ENCODE measurements at places on chromosomes 6 and 20.

GRCh38 chr6:84804720-84805119 lies 40.3 kb upstream of the TBX18 start:
- DNase-seq = peak; percentile 39

DNA sequence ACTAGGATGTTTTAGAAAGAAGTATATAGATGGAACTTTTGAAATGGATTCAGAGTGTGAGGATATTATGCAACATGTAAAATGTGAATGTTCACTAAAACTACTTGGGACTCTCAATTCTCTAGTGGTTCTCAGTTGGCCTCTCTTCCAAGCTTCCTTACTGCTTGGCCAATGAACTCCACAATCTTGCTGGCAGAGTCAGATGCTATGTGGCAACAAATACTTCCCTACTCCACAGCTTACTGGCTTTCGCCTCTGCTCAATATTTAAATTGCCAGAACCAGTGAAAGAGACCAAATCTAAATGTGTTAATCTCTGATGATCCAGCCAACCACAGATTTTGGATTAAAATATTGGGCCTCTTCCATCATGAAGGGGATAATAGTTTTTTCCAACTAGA lies 138.4 kb downstream of the HTR1B start:
- DNase-seq = no peak

- no peak for DNase-seq
Observed at GRCh38 chr20:30286157-30286556, 971.3 kb upstream of the DEFB115 start.

GRCh38 chr6:110352563-110353262 lies 5.4 kb downstream of the METTL24 start:
- no peak for DNase-seq

- no peak for DNase-seq
Observed at GRCh38 chr6:5463690-5464089, 202.4 kb downstream of the FARS2 start.

DNA sequence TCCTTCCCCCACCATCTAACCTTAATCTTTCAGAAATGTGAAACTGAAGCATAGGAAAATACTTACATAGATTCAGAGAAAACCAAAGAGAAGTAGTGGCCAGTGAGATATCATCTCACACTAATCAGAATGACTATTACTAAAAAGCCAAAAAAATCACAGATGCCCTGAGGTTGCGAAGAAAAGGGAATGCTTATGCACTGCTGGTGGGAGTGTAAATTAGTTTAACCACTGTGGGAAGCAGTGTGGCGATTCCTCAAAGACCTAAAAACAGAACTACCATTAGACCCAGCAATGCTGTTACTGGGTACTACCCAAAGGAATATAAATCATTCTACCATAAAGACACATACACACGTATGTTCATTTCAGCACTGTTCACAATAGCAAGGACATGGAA lies 9.2 kb upstream of the PREX1 start:
- DNase-seq = no peak

DNA sequence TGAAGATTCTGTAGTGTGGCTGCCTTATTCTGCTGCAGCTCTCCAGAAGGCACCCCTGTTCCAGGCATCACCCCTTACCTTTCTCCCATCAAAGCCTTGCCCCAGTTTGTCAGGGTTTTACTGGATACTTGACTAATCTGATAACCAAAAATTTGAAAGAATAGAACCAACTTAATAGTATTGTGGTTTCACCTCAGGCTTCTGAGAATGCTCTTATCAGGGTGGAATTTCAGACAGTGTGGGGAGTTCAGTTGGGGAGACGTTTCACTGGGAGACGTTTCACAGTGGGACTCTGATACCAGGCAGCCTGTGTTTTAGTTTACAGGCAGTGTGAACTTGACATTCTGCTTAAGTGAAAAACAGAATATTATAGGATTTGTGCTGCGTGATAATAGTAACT lies 50.5 kb downstream of the SCAND1 start:
- no peak for DNase-seq

DNA sequence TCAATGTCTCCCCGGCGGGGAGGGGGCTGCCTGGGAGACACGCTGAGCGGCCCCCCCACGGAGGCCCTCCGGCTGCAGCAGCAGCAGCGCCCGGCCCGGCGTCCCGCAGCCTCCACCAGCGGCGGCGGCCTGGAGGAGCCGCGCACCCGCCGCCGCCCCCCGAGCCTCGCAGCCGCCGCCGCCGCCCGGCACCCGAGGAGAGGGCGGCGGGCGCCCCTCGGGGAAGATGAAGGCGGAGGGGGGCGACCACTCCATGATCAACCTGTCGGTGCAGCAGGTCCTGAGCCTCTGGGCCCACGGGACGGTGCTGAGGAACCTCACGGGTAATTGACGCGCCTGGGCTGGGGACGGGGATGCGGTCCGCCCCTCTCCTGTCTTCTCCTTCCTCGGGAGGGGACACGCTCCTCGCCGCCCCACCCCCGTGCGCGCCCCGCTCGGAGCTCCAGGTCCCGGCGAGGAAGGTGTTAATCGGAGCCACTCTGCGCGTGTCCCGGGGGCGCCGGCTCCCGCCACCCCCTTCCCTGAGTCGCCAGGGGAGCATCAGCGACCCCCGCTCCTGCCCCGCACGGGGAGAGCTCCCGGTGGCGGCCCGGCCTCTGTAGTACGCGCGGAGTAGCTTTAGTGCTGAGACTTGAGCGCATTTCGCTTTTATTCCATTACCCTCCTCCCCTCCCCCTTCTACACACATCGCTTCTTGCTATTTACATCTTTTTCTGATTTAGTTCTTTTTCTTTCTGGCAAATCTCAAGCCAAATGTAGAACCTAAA lies 686 bp downstream of the TMEM170B start:
- DNase-seq = peak; percentile 3

GRCh38 chr6:96499781-96500180 lies 21.8 kb upstream of the UFL1 start:
- DNase-seq = no peak

DNA sequence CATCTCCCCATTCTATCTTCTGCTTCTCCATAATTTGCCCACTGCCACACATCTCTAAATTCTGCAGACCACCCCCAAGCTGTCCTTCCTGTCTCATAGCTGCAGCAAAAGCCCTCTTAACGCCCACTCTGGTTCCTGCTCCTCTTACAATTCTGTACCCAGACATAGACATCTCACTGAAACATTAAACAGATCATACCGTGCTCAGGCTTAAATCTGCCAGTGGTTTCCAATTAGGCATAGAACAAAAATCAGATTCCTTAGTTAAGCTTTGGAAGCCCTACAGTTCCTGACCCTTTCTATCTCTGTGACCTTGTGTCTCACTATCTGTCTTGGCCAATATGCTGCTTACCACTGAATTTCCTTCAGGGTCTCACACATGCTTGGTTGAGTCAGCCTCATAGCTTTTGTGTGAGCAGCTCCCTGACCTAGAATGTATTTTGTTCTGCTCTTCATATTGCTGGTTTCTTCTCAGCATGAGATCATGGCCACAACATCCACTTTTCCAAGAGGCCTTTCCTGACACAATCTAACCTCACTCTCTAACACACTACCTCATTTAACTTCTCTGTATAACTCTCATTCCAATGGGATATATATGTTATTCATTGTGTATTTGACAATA lies 749.7 kb downstream of the MAFB start:
- peak; percentile 11 for DNase-seq

DNA sequence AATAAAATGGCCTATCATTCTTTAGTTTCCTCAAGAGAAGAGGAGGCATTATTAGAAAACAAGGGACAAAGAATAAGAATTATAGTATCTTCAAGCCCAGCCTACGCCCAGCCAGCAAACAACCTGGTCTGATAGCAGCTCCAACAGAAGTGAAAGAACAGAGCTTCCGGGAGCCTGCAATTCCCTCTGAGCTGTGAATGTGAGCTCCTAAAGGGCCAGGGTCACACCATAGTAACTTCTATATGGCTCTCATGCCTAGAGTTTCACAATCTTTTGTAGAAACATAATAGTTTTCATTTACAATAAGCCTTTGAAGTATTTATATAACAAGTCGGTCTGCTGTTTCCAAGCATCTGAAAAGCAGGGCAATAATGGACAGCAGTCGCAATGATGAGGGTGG lies 116.5 kb downstream of the SMLR1 start:
- DNase-seq = no peak

- peak; percentile 11 for DNase-seq
Observed at GRCh38 chr20:48879612-48880245, 41.8 kb upstream of the ARFGEF2 start.

- no peak for DNase-seq
Observed at GRCh38 chr6:119077391-119077642, 1.1 kb downstream of the FAM184A start.

- DNase-seq = no peak
Observed at GRCh38 chr20:57592263-57593092, 27.7 kb downstream of the ZBP1 start.

DNA sequence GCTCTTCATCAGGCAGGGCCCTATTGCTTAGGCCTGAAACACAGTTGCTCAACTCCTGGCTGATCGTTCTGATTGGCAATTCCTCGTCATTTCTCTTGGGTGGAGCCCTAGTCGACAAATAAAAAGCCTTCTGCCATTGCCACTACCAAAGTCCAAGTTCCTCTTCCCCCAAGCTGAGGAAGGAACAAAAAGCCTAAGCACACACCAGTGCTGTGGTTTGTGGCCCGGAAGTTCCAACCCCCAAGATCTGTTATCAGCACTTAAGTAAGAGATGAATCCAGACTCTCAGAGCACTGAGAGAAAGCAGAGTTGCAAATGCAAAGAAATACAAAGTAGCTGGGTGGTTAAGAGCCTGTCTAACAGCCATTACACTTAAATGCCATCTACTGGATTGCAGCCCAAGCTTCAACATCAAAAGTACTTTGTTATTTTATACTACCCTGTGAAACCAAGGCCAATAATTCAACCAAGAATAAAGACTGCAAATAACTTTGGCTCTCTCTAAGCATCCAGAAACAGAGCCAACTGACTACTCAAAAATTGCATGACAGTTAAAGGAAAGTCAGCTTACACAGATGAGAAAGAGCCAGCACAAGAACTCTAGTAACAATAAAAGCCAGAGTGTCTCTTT lies 1024.0 kb downstream of the GRIK2 start:
- DNase-seq = no peak

DNA sequence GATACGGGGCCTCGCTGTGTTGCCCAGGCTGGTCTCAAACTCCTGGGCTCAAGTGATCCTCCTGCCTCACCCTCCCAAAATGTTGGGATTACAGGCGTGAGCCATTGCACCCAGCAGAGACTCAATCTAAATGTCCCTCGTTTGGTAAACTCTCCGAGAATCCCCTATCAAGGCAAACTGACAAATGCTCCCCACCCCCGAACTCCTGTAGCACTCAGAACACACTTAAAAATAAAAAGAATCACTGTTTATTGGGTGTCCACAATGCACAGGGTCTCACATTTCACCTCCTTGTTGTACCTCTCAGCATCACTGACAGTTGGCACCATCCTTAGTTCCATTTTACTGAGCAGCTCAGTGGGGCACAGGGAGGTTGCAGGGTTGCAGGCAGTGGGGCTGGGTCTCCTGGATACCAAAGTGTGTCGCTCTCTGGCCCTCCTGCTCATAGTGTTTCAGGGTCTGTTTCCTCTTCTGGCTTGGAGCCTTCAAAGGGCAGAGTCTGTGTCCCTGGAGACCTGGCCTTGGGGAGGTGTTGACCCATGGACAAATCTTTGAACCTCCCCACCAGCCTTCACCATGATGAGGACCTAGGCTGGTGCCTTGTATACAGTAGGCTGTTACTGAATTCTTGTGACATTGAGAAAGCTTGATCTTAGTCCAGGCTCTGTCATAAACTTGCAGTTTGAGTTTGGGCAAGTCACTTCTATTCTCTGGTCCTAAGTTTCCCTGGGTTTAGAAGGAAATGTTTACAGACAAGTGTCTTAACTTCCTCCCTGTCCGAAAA lies 8.5 kb upstream of the SRC start:
- no peak for DNase-seq

- DNase-seq = no peak
Observed at GRCh38 chr6:12147557-12148316, 135.6 kb downstream of the HIVEP1 start.

DNA sequence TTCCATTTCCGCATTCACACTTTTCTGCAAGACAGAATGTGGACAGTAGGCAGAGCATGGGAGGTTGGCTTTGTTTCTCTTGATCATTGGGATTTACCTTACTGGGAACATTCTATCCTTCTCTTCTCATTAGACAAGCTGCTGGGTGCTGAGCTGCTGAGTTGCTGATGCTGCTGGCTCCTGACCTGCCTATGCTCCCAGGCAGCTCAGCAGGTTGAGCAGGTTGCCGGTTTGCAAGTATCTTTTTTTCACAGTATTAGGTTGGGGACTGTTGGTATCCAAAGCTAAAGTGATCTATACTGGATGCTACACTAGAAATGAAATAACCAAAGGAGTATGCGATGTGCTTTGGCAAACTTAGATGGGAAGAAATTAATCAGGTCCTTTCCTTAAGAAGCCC lies 23.7 kb upstream of the ADGRF4 start:
- no peak for DNase-seq

GRCh38 chr6:4125500-4125899 lies 9.9 kb downstream of the ECI2 start:
- DNase-seq = no peak

- DNase-seq = no peak
Observed at GRCh38 chr6:39003492-39003891, 45.1 kb upstream of the GLP1R start.

GRCh38 chr6:106560996-106561685 lies 68.2 kb downstream of the RTN4IP1 start:
- DNase-seq = no peak

GRCh38 chr20:20837574-20838021 lies 125.2 kb upstream of the RALGAPA2 start:
- DNase-seq = peak; percentile 61

- peak; percentile 34 for DNase-seq
Observed at GRCh38 chr20:11159728-11160127, 485.9 kb upstream of the JAG1 start.

DNA sequence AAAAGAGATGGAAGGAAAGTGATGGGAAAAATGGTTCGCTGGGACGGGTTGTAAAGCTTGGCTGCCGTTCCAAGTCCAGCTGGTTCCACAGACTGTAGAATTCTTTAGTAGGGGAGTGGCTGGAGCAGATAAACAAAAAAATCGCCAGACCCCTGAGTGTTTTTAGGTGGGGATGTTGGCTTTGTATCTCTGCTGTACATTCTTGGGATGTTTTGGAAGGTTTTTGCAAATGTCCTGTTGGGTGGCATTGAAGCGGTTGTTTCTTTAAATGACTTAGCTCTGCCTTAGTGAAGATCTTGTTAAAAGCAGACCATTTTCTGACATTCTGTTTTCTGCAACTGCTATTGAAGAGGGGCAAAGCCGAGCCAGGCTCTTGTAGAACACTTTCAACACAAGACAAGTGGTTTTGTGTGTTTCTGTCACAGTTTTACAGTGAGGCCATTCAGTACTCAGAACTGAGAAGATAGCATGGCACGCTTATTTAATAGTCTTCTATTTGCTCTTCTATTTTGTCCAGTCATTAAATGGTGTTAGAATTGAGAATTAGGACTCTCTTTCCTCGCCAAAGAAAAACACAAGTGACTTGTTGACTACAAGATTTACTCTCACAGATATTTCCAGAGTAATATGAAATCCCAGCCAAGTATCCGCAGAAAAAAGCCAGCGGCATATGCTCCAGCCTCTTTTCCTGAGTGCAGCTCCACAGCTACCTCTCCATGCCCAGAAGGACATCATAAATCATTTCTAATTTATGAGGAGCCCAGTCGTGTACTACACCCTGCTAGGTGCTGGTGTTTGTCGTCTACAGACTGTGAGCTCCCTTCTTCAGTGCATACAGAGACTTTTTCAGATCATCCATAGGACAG lies 65.8 kb downstream of the PHACTR2 start:
- no peak for DNase-seq

Data from kidney tubule cell (primary cell).